ENCODE measurements at places on chromosomes 7 and 10. TPM values are rescaled to one million over a fixed set of nuclear protein-coding genes. Genes with fewer than 3 reads are reported as not detected.

The THSD7A gene
- 1.7 TPM for total RNA-seq

The MOGAT3 gene
- not detected for total RNA-seq

The RASA4B gene
- total RNA-seq: 2.1 TPM

The ETV1 gene
- total RNA-seq: 2.3 TPM

The WDR11 gene
- total RNA-seq: 23.9 TPM

The NUTM2B gene
- total RNA-seq: 0.34 TPM

The WNT8B gene
- total RNA-seq: not detected

The RAMP3 gene
- total RNA-seq: not detected

The SLC26A3 gene
- not detected for total RNA-seq

The FKBP9 gene
- total RNA-seq: 93.5 TPM

The CLRN3 gene
- total RNA-seq: not detected

The TMEM178B gene
- total RNA-seq: 1.5 TPM

The SORCS1 gene
- total RNA-seq: not detected

The SUGCT gene
- 0.77 TPM for total RNA-seq

The ZCWPW1 gene
- 1.1 TPM for total RNA-seq

The ZNF438 gene
- 1.7 TPM for total RNA-seq

The CHPF2 gene
- 50.0 TPM for total RNA-seq

The SLC13A1 gene
- not detected for total RNA-seq

The PITRM1 gene
- 81.4 TPM for total RNA-seq

The NPC1L1 gene
- total RNA-seq: 0.11 TPM

The COL17A1 gene
- 1.8 TPM for total RNA-seq

The IL15RA gene
- 3.0 TPM for total RNA-seq

All from A549 treated with GW870086 at 1 μM for 4 hours (cell line).